Left lung (tissue), 14 donors: ENCODE measurements at places on chromosomes 3 and 15. TPM values are rescaled to one million over a fixed set of nuclear protein-coding genes. Genes with fewer than 3 reads are reported as not detected.

CELF6 gene
- 1.3 TPM for total RNA-seq

SKOR1 gene
- total RNA-seq = 0.12 TPM

RAF1 gene
- total RNA-seq = 75.8 TPM

PCOLCE2 gene
- 13.7 TPM for total RNA-seq

DNA sequence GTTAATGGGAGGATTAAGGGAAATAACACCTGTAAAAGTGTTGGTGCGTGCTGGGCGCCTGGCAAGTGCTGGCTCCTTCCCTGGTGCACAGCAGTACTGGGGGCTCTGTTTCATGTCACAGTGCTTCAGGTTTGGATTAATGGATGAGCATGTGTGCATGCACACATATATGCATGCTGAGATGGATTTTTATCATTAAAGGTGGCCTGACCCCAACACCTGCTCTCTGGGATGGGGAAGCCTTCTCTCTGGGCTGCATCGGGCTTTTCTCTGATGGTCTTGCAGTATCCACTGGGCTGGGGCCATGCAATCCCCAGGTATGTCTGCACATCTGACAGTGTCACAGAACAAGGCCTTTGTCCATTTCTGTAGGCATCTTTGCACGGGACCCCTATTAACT, 127.5 kb upstream of the PLXNA1 start:
- no peak overlapping the region for H3K4me3 ChIP-seq
- no peaks in the 10 kb centered on the region for H3K4me1 ChIP-seq
- no peak overlapping the region for H3K27ac ChIP-seq
- H3K27me3 ChIP-seq = no peaks in the 10 kb centered on the region
- no peak for DNase-seq

- H3K4me1 ChIP-seq = peaks cover 16% of the 10 kb centered on the region
- H3K36me3 ChIP-seq = no peaks in the 10 kb centered on the region
- H3K27ac ChIP-seq = no peak overlapping the region
- no peaks in the 10 kb centered on the region for H3K27me3 ChIP-seq
Measured at GRCh38 chr15:69415381-69415780, 1.2 kb downstream of the KIF23 start.

DNA sequence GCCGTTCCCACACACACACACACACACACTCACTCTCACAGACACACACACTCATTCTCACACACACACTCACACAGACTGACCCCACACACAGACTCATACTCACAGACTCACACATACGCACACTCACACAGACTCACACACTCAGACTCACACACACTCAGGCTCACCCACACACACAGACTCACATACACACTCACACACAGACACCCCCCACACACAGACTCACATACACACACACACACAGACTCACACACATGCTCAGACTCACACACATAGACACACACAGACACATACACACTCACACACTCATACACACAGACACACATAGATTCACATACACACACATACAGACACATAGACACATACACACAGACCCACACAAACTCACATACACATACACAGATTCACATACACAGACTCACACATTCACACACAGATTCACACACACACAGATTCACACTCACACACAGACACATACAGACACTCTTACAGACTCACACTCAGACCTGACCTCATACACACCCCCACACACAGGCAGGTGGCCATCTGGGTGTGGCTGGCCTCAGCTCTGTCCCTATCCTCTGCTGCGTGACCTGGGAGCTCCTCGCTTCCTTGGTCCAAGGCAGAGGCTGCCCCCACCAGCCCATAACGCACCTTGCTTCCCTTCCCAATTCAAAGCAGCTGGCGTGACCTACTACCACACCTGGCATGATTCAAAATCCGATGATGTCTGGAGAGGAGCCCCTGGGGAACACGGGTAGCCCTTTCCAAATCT, 1.9 kb downstream of the C3orf22 start:
- peak; percentile 13 for DNase-seq
- no peaks in the 10 kb centered on the region for H3K4me1 ChIP-seq
- H3K36me3 ChIP-seq = no peaks in the 10 kb centered on the region
- H3K27ac ChIP-seq = no peak overlapping the region
- H3K4me3 ChIP-seq = no peak overlapping the region

DNA sequence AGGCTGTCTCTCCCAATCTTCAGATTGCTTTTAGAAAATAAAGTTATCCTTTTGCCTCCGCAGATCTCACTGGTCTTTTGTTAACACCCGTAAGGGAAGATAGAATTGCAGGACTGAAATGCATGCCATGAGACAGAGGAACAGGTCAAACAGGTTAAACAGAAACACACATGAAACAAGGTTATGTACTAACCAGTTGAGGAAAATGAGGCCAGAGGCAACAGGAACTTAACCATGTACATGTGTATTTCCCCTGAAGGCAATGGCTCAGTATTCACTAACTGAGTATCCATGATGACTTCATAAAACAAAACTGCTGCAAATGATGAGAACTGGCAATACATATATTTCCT, 169.1 kb upstream of the NSMCE3 start:
- H3K36me3 ChIP-seq = no peaks in the 10 kb centered on the region
- no peaks in the 10 kb centered on the region for H3K27me3 ChIP-seq
- no peaks in the 10 kb centered on the region for H3K4me1 ChIP-seq
- H3K4me3 ChIP-seq = no peak overlapping the region

- H3K4me3 ChIP-seq = no peak overlapping the region
- H3K27ac ChIP-seq = no peak overlapping the region
- no peaks in the 10 kb centered on the region for H3K27me3 ChIP-seq
- no peaks in the 10 kb centered on the region for H3K36me3 ChIP-seq
- H3K4me1 ChIP-seq = peaks cover 6% of the 10 kb centered on the region
- no peak for DNase-seq
Measured at GRCh38 chr3:194285024-194285849, 65.9 kb downstream of the CPN2 start.

- no peaks in the 10 kb centered on the region for H3K4me1 ChIP-seq
- no peak for DNase-seq
- no peaks in the 10 kb centered on the region for H3K36me3 ChIP-seq
- no peak overlapping the region for H3K27ac ChIP-seq
- no peak overlapping the region for H3K4me3 ChIP-seq
Measured at GRCh38 chr3:144018776-144019175, 47.2 kb downstream of the DIPK2A start.

DNA sequence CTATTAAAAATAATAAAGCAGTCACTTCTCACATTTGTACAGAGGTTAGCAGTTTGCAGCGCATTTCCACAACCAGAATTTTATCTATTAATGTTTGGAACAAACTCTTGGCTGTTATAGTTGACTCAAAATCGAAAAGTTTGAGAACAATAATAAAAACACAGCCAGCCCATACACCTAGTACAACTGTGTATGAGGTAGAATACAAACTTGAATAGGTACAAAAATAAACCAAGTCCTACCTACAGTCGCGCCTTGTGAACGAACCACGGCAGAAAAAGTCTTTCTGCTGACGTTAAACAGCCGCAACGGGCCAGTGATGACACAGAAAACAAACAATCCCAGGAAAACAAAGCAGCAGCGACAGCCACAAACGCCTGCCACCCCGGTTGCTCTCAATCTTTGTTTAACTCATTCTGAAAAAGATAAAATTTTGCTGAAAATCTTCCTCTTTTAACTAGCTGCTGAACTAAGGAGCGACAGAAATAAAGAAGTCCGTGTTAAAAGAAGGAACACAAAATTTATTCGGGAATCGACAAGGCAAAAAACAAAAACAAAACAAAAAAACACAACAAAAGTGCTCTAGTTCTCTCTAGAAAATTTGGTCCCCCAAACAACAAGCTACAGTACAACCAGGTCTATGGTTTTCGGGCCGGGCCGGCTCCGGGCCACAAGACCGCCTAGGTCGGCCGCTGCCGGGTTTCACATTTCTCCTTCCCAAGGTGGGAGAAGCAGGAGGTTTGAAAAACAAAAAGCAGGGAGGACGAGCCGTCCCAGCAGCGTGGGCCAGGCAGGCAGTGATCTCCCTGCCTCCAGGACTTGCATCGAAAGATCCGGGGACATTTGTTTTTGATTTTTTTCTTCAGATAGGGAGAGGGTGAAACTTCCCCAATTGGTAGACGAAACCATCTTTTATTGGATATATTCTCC, 2.9 kb downstream of the FOXL2 start:
- peaks cover 43% of the 10 kb centered on the region for H3K4me1 ChIP-seq
- H3K4me3 ChIP-seq = no peak overlapping the region
- no peak overlapping the region for H3K27ac ChIP-seq
- H3K27me3 ChIP-seq = peaks cover 99% of the 10 kb centered on the region
- no peaks in the 10 kb centered on the region for H3K36me3 ChIP-seq

DNA sequence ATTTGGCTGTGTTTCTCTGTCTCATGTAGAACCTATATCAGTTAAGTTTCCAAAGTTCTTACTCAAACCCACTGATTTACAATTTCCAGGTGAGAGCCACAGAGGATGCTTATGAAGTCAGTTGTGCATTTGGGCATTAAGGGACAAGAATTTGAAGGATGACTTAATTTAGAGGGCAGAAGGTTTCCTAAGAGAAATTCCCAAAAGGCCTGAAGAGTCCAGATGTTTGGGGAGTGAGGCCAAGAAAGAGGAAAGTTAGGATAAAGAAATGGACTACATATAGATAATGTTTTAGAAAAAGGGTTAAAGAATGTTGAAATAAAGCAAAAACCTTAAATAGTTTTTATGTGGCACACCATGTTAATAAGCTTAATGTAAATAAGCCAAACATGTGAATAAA, 338.7 kb upstream of the GRM7 start:
- no peaks in the 10 kb centered on the region for H3K27me3 ChIP-seq
- no peak overlapping the region for H3K4me3 ChIP-seq
- H3K36me3 ChIP-seq = no peaks in the 10 kb centered on the region
- H3K4me1 ChIP-seq = no peaks in the 10 kb centered on the region
- DNase-seq = no peak
